NCI-H1092 treated with DMSO at 0.1 percent for 48 hours (cell line): ENCODE measurements at places on chromosomes 7 and 10.

- no peak for DNase-seq
Measured at GRCh38 chr10:85613391-85613790, 753.2 kb downstream of the GRID1 start.

GRCh38 chr7:135414850-135415439, 95.0 kb downstream of the CNOT4 start:
- DNase-seq, result peak; percentile 37

GRCh38 chr7:157586426-157586955, 249.7 kb downstream of the DNAJB6 start:
- no peak for DNase-seq

- no peak for DNase-seq
Measured at GRCh38 chr7:22350466-22351328, 6.3 kb downstream of the RAPGEF5 start.

DNA sequence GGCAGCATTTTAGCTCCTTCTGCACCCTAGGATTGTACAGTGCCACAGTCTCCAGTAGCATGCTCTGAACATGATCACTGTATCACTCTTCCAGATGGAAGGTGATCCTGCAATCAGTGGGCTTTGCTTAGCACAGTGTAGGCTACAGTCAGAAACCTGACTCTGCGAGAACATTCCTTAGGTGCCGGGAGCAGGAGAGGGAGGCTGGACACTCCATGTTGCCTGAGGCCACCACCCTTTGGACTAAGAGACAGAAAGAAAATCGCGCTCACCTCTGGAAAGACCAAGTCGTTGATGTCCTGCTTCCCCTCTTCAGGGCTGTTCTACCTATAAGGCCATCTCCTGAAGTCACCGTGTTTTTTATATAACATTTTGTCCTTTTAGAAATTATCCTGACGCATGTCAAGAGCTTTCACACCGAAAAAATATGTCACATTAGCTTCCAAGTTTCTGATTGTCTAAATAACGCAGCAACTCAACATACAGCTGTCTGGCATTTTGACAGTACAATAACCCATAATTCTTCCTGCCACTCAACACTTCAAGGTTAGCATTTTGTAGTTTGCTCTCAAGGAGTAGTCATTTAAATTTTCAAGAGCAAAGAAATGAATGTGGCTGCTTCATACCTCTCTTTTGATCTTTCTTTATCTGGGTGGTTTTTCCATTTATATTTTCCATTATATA, 563.1 kb downstream of the LRMDA start:
- DNase-seq, result no peak

- no peak for DNase-seq
Measured at GRCh38 chr10:18456984-18457383, 194.4 kb downstream of the NSUN6 start.

DNA sequence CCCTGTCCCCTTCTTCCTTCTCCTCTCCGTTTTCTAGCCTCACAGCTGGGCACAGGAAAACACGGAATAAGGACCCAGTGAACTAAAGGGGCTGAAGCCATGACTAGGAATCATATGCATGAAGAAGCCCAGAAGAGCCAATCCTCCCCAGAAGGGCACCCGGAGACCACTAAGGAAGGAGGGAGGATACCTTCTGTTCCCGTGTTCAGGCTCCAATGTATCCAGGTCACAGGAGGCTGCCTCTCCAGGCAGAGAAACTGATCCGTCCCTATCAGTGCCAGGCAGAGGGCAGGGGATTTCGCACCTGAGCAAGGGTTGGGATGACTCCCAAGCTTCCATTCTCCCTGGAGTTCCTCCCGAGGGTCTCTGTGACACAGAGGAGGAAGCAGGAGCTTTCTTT, 246.6 kb downstream of the SNX10 start:
- DNase-seq, result no peak

DNA sequence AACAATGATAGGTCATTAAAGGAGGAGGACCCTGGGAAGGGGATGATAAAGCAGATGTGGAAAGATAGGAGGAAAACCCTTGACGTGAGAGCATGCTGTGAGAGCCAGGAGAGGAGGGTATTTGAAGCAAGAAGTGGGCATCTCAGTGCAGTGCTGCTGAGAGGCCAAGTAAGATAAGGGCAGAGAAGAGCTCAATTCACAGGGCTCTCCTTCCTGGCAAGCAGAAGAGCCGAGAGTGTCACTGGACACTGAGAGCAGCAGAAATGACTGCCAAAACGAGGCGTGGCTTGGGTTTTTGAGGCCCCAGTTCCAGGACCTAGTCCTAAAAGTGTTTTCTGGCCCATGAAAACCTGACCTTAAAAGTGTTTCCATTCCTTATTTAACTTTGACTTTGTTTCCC, 213.5 kb downstream of the LHFPL3 start:
- DNase-seq, result no peak

DNA sequence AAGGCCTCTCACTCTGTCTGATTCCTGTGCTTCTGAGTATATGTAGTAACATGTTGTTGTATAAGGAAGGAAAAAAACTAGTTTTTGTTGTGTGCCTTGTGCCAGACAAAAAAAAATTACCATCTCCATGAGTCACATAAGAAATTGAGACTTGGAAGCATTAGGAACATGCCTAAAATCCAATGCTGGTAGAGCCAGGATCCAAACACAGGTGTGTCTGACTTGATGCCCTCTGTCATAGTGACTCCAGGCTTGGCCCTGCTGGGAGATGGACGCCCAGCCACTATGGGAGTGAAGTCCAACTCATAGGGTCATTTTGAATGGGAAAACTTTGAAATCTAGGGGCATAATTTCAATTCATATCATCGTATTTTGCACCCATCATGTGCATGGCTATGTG, 38.0 kb downstream of the PYROXD2 start:
- no peak for DNase-seq

DNA sequence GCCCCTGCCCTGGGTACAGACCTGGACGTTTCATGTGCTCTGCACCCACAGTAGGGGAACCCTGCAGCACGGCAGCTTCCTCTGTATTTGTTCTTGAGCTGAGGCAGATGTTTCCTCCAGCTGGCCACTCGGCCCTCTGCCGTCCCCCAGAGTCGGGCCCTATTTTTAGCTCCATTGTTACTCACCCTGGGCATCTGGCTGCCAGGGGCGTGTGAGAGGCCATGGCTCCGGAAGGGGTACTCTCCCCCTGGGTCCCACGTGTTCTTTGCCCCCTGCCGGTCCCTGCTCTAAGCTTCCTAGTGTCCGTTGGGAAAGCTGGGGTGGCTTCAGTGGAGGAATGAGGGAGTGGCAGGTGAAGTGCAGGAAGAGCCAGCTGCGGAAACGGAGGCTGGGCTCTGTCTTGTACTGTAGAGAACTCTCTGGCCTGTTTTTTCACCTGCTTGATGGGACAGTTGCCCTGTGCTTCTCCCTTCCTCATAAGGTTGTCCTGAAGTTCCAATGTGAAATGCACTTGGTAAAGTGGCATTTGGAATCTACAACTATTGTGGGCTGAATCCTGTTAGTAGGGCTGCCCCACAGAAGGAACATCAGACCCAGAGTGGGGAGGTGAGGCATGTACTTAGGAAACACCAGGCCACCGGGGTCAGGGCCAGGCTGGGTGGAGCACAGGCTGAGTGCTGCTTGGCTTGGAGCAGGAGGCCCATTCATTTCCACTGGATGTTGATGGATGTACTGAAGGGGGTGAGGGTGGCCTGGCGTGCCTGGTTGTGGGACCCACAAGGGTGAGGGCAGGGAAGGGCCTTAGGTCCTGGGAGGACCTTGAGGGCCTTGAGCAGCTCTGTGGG, 30.6 kb downstream of the PALD1 start:
- peak; percentile 30 for DNase-seq

GRCh38 chr7:21782996-21783395, 162.7 kb downstream of the CDCA7L start:
- no peak for DNase-seq

DNA sequence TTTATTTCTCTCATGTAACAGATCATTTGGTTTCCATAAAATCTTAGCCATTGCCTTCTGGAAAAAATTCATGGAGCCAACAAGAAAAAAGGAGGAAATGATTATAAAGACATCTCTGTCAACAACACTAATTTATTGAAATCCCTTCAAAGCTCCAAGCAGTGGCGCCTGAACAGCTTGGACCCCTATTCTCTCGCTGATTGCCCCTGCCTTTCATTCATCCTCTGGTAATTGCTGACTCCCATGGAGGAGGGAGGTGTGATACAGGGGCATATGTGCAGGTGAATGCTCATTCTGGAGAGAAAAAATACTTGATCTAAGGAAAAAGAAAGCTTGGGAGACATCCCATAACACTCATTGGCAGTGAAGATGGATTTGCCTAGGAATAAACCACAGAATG, 345.5 kb downstream of the FGFR2 start:
- DNase-seq, result no peak

GRCh38 chr10:865924-866576, 65.5 kb downstream of the LARP4B start:
- no peak for DNase-seq
